IMR-90 (cell line): ENCODE measurements at places on chromosomes 16 and 17.

DNA sequence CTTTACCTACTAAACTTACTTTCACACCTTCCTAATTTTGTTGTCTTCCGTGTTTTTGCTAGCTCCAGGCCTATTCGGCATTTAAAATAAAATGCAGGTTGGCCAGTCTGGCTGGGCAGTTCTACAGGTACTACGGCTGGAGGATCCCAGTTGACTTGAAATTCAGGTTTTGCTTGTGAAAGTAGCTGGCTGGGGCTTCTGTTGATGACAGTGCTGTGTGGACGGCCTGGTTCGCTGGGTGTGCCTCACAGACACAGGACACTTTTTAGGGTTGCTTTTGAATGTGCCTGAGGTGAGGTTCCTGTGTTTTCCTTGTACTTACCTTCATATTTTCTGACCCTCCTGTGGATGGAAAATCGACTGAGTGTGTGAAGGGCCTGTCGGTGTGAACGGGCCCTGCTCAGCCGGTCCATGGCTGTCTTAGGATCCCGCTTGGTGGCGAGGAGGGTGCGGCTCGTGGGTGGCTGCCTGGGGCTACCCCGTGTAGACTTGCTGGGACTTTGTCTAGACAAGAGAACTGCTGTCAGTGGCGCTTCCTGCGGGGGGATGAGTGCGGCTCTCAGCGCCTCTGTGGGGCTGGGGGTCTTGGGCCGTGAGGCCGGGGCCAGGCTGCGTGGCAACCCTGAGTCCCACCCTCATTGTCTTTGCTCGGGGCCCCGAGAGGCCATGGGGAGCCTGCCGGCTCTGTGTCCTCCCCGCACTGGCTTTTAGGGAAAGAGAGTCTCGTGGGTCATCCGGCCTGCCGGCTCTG, 18.7 kb upstream of the ZNF750 start:
- peaks cover 1% of the 10 kb centered on the region; the same call in 1 of the 2 replicates for H3K36me3 ChIP-seq
- no peak overlapping the region for H3K27ac ChIP-seq
- DNase-seq = no peak
- no peak overlapping the region for H3K4me3 ChIP-seq

GRCh38 chr16:14215941-14216340, 144.8 kb downstream of the MRTFB start:
- H3K27me3 ChIP-seq = no peaks in the 10 kb centered on the region
- no peak overlapping the region for H3K27ac ChIP-seq
- no peak overlapping the region for H3K4me3 ChIP-seq
- DNase-seq = no peak
- H3K36me3 ChIP-seq = peaks cover 4% of the 10 kb centered on the region
- H3K4me1 ChIP-seq = peaks cover 2% of the 10 kb centered on the region; the same call in 1 of the 2 replicates

DNA sequence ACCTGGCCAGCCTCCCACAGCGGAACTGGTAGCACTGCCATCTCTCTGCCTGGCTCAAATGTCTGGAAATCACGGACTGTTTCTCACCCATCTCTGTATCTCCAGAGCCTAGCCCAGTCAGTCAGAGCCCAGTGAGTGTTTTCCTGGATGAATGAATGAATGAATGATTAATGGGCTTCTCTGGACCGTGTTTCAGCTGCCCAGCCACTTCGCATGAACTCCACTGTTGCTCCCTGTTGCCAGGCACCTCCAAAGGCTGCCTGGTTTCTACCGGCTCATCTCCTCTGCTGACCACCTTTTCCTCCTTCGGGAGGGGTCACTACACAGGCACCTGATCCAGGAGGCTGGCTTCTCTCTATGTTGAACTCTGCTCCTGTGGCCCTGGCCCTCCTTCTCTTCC, 91.0 kb upstream of the SDK2 start:
- no peak overlapping the region for H3K4me3 ChIP-seq
- no peaks in the 10 kb centered on the region for H3K4me1 ChIP-seq
- H3K36me3 ChIP-seq = no peaks in the 10 kb centered on the region

- no peak overlapping the region for H3K4me3 ChIP-seq
- H3K36me3 ChIP-seq = peaks cover 5% of the 10 kb centered on the region; the same call in 1 of the 2 replicates
- no peak overlapping the region for H3K27ac ChIP-seq
- no peak for DNase-seq
- H3K27me3 ChIP-seq = no peaks in the 10 kb centered on the region
Observed at GRCh38 chr16:85631802-85632393, 18.8 kb downstream of the GSE1 start.

GRCh38 chr16:81860287-81861266, 81.5 kb downstream of the PLCG2 start:
- DNase-seq = no peak
- H3K4me3 ChIP-seq = no peak overlapping the region
- H3K27ac ChIP-seq = no peak overlapping the region
- no peaks in the 10 kb centered on the region for H3K36me3 ChIP-seq

DNA sequence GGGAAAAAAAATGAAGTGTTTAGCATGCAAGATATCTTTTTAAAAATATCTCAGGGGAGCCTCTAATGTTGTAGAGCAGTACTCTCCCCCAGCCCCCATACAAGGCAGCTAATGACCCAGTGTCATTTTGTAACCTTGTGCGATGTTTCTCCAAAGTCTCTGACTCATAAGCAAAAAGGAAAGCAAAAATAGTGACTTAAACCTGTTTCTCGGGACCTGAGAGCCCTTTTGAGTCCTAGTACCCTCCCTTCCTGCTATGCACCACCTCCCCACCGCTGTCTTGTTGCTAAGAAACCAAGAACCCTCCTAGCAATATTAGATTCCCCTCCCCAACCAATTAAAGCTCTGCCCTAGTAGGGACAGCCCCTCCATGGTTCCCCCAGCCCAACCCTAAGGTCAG, 2.8 kb downstream of the MYCBPAP start:
- no peaks in the 10 kb centered on the region for H3K36me3 ChIP-seq
- no peak overlapping the region for H3K4me3 ChIP-seq
- H3K4me1 ChIP-seq = peaks cover 2% of the 10 kb centered on the region
- H3K27ac ChIP-seq = no peak overlapping the region
- H3K27me3 ChIP-seq = no peaks in the 10 kb centered on the region; the same call in 1 of the 2 replicates

- H3K4me3 ChIP-seq = no peak overlapping the region
- H3K27ac ChIP-seq = no peak overlapping the region
- peaks cover 28% of the 10 kb centered on the region for H3K27me3 ChIP-seq
- H3K36me3 ChIP-seq = no peaks in the 10 kb centered on the region
- DNase-seq = no peak
Observed at GRCh38 chr16:87542531-87543102, 49.8 kb upstream of the ZCCHC14 start.

DNA sequence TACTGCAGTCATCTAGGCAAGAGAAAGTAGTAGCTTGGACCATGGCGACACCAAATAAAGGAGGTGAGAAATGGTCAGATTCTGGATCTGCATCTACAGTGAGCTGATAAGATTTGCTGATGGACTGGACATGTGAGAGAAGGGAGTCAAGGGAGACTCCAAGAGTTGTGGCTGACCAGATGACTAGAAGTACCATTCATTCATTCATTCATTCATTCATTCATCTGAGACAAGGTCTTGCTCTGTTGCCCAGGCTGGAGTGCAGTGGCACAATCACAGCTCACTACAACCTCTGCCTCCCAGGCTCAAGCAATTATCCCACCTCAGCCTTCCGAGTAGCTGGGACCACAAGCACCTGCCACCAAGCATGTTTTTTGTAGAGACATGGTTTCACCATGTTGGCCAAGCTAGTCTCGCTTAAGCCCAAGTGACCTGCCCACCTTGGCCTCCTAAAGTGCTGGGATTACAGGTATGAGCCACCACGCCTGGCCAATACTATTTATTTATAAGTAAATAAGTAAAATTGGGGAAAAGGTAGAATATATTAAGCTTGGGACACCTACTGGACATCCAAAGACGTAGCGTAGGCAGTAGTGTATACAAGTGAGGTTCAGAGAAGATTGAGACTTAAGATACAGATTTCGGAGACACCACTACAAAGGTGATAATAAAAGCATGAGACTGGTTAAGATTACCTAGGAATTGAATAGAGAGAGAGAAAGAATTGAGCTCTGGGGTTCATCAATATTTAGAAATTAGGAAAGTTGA, 15.7 kb upstream of the RNF43 start:
- DNase-seq = no peak
- no peak overlapping the region for H3K27ac ChIP-seq
- no peaks in the 10 kb centered on the region for H3K36me3 ChIP-seq

DNA sequence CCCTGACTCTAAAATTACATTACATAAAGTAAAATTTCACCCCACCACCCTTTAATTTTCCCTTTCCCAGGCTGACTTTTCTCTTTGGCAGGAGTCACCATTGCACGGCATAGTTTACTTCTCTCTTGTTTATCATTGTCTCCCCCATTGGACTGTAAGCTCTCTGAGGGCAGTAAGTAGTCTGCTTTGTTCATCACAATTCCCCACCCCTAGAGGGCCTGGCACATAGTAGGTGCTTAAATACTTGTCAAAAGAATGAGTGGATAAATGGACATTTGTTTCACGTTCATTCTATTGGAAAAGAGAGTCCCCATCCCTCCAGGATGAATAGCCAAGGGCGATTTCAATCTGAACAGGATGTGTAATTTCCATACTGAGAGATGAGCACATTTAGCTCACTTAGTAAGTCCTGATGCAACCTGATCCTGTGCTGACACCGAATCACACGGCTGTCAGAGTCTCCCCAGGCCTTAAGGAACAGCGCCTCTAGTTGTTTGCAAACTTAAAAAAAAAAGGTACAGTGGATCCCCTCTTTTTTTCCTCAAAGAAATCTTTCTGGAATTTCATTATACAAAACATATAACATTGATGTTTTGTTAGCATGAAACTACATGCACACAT, 54.0 kb downstream of the AKAP1 start:
- no peaks in the 10 kb centered on the region for H3K4me1 ChIP-seq
- peak; percentile 22 for DNase-seq
- no peak overlapping the region for H3K27ac ChIP-seq
- no peaks in the 10 kb centered on the region for H3K36me3 ChIP-seq

DNA sequence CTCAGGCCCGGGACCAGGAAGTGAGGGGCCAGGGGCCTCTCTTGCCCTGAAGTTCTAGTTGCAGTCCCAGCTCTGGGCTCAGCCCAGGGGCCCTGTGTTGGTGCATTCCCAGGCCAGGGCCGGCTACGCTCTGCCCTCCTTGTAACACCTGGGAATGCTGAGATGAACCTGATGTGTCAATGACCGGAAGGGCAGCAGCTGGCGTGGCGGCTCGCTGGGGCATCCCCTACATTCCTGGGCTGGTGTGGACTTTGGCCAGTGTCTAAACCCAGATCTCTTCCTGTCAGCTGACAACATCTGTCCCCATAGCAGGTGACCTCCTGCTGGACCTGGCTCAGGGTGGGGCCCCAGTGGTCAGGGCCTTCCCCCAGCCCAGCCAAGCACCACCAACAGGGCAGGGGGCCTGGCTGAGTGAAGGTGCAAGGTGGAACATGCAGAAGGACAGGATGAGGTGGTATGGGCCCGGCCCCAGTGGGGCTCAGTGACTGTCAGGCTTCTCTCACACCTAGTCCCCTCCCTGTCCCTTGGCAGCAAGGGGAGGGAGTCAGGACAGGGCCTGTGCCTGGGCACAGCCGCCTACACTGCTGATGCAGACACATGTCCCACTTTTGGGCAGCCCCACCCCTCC, 15.9 kb downstream of the FAM83G start:
- no peak overlapping the region for H3K4me3 ChIP-seq
- DNase-seq = no peak
- H3K36me3 ChIP-seq = peaks cover 28% of the 10 kb centered on the region
- H3K27me3 ChIP-seq = no peaks in the 10 kb centered on the region
- no peak overlapping the region for H3K27ac ChIP-seq

DNA sequence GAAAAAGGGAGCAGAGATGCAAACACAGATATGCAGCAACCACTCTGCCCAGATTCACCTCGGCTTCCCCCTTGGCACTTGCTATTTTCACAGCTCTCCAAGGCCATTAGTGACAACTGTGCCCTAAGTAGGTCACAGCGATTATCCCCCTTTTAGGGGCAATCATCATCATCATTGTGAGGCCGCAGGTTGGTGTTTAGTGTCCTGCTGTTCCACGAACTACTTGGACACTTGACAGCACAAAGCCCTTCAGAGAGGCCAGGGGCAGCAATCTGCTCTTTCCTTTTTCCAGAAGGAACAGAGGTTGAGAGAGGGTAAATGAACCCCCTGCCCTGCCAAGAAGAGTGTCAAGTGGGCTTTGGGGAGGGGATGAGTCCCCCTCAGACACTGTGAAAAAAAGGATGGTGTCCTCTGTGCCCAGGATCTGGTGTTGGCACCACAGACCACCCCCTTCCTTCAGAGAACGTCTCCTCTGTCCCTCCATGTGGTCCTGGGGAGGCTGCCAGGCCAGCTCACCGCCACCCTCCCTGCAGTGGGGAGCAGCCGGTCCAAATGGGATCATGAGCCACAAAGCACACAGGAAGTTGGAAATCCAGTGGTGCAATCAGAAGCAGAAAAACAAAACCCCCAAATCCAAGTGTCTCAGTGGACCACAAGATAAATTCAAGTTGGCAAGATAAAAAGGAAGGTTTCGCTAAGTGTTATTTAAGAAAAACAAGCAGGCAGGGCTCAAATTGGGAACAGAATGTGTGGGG, 78.4 kb upstream of the MED9 start:
- peaks cover 2% of the 10 kb centered on the region; the same call in 1 of the 2 replicates for H3K27me3 ChIP-seq
- no peak overlapping the region for H3K27ac ChIP-seq
- no peak overlapping the region for H3K4me3 ChIP-seq
- peak; percentile 34 for DNase-seq
- peaks cover 11% of the 10 kb centered on the region for H3K4me1 ChIP-seq
- H3K36me3 ChIP-seq = no peaks in the 10 kb centered on the region

GRCh38 chr17:63785556-63785955, 11.6 kb downstream of the DDX42 start:
- peaks cover 33% of the 10 kb centered on the region for H3K36me3 ChIP-seq
- peak; percentile 78 for DNase-seq
- H3K27ac ChIP-seq = peak overlapping the region; percentile 47
- no peak overlapping the region for H3K4me3 ChIP-seq
- H3K27me3 ChIP-seq = no peaks in the 10 kb centered on the region
- H3K4me1 ChIP-seq = peaks cover 6% of the 10 kb centered on the region; the same call in 1 of the 2 replicates

- DNase-seq = no peak
- no peak overlapping the region for H3K4me3 ChIP-seq
- H3K27me3 ChIP-seq = no peaks in the 10 kb centered on the region
- no peaks in the 10 kb centered on the region for H3K4me1 ChIP-seq
- no peaks in the 10 kb centered on the region for H3K36me3 ChIP-seq
Observed at GRCh38 chr17:51734976-51735375, 423.5 kb downstream of the CA10 start.

- no peak overlapping the region for H3K4me3 ChIP-seq
- no peak overlapping the region for H3K27ac ChIP-seq
- H3K4me1 ChIP-seq = peaks cover 18% of the 10 kb centered on the region
- DNase-seq = no peak
Observed at GRCh38 chr16:85561248-85562092, 51.7 kb upstream of the GSE1 start.

DNA sequence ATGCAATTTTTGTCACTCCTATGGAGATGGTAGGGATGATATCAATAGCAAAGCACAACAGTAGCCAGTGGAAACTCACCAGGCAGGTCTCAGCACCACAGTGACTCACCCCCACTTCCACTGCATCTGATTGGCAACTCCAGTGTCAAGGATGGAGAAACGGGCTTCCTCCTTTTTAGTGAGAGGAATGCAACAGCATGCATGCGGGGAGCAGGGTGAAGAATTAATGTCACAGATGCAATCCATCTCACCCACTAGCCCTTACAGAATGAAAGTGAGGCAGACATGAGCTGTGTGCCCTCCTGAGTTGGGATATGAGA, 467.0 kb upstream of the C16orf82 start:
- no peak overlapping the region for H3K4me3 ChIP-seq
- H3K27ac ChIP-seq = no peak overlapping the region
- no peaks in the 10 kb centered on the region for H3K36me3 ChIP-seq
- no peak for DNase-seq
- no peaks in the 10 kb centered on the region for H3K4me1 ChIP-seq
